ENCODE measurements at places on chromosomes 16 and 17. TPM values are rescaled to one million over a fixed set of nuclear protein-coding genes. Genes with fewer than 3 reads are reported as not detected.

Gene SOX8
- 0.16 TPM for total RNA-seq

Gene BCL6B
- 3.7 TPM for total RNA-seq

Gene IL21R
- total RNA-seq, result 0.56 TPM

Gene GJC1
- 1.4 TPM for total RNA-seq

Gene MLKL
- 12.4 TPM for total RNA-seq

Gene OR1A1
- not detected for total RNA-seq

Gene TBC1D3I
- total RNA-seq, result 0.68 TPM

Gene TBC1D3H
- not detected for total RNA-seq

Gene ENPP7
- not detected for total RNA-seq

Gene PRAC1
- total RNA-seq, result not detected

Gene SPIRE2
- 3.9 TPM for total RNA-seq

Gene MAZ
- total RNA-seq, result 169 TPM

Gene TBC1D3B
- total RNA-seq, result 7.2 TPM

Gene KRT32
- 0.80 TPM for total RNA-seq

Gene SDR42E2
- not detected for total RNA-seq

Gene PRR14
- total RNA-seq, result 27.0 TPM

Gene ABCC6
- total RNA-seq, result 0.08 TPM

Gene TEX14
- 0.24 TPM for total RNA-seq
